ENCODE measurements at places on chromosomes 3 and 15.

- DNase-seq, result no peak
Measured at GRCh38 chr3:112373924-112374323, 41.0 kb downstream of the CD200 start.

DNA sequence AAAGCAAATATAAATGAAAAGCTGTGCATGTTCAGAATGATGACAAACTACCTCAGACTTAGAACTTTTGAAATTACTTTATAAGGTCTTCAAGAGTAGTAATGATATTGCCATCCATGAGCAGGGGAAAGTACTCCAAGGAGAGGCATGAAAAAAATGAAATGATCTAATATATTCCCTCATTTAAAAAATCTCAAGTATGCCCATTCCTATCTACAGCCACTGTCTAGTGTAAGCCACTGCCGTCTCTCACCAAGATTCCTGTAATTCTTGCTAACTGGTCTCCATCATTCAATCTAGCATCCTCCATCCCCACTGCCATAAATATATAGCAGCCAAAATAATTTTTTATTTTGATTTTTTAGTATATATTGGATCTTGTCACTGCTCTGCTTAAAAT lies 258.8 kb downstream of the PLOD2 start:
- DNase-seq, result no peak

- no peak for DNase-seq
Measured at GRCh38 chr3:127425505-127426443, 137.9 kb upstream of the PRR20G start.

DNA sequence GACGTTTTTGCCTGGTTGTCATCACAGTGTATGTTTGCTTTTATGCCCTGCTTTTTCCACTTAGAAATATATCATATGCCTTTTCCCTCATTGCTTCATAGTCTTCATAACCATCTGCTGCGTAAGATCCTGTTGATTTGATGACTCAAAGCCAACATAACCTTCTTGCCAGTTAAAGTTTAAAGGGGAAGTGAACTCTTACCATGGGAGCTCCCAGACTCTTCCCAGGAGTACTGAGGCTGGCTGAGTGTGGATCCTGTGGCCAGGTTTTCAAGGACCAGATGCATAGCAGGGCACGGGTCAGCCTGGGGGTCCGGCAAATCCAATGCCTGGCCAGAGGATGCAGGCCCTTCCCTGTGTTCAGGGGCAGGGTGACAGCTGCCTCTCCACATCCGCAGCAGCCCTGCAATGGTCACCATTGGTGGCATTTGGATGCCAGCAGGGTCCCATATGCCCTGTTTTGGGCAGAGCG lies 42.0 kb upstream of the SACM1L start:
- no peak for DNase-seq

DNA sequence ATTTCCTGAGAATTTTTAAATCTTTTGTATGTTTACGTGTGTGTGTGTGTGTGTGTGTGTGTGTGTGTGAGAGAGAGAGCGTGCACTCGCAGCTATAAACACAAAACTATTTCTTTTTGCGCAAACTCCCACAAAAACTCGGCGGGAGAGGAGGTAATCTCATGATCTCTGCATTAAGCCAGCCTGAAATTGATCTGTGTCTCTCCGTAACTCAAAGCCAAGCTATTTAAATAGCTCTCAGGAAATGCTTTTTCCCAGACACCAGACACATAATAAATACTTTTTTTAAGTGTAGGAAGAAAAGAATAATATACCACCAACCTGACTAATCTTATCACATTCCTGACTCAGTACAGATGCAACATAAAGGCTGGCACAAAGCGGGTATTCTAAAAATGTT lies 226.8 kb downstream of the MAGI1 start:
- DNase-seq, result no peak

- DNase-seq, result no peak
Measured at GRCh38 chr15:101045236-101045646, 126.1 kb downstream of the LRRK1 start.

GRCh38 chr3:129593595-129594339 lies 12.7 kb downstream of the PLXND1 start:
- peak; percentile 50 for DNase-seq

GRCh38 chr3:182041668-182042291 lies 330.1 kb downstream of the SOX2 start:
- no peak for DNase-seq

GRCh38 chr3:46187341-46187700 lies 20.8 kb downstream of the CCR1 start:
- DNase-seq, result no peak

DNA sequence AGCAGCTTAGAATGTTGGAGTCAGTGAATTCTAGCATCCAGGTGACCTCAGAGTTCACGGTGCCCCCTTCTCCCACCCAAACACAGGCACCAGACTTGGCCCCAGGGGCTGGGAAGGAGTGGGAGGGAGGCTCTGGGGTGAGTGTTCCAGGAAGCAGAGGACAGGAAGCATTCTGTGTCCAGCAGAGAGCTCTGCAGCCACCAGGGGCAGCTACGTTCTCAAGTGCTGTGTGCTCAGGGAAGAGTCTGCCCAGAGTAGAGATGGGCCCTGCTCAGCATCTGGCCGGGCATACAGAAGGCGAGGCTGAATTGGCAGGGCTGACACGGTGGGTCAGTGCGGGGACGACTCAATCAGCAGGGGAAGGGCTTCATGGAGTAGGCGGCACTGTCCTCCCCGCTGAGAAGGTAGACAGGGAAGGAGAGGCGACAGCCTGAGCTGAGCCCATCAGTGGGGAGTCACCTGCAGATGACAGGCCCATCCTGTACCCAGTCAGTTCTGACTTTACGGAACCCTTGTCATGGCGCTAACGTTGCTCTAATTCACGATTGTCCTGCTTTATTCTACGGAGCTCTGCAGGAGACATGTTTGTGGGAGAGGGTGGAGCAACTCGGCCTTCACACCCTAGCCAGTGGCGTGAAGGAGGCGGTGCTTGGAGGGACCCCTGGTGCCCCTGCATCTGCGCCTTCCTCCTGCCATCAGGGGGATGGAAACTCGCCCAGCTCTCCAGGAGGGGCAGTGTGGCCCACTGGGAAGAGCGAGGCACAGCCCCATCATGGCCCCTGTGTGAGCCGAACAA lies 82.2 kb downstream of the C3orf70 start:
- DNase-seq, result peak; percentile 27

DNA sequence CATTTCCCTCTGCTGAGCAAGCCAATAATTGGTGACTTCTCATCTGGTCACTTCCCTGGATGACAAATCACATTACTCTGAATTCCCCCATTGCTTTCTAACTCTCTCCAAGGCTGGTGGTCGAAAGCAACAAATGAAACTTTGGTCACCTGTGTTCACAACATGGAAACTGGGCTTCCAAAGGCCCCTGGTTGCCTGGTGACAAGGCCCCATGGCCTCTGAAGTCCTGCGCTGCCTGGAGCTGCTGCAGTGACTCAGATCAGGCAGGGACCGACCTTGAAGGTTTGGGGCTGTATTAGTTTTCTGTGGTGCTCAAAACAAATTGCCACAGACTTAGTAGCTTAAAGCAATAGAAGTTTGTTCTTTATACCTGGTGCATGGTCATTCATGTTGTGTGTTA lies 345.3 kb downstream of the WDR72 start:
- no peak for DNase-seq
